Panc1 (cell line): ENCODE measurements at places on chromosomes 4 and X.

DNA sequence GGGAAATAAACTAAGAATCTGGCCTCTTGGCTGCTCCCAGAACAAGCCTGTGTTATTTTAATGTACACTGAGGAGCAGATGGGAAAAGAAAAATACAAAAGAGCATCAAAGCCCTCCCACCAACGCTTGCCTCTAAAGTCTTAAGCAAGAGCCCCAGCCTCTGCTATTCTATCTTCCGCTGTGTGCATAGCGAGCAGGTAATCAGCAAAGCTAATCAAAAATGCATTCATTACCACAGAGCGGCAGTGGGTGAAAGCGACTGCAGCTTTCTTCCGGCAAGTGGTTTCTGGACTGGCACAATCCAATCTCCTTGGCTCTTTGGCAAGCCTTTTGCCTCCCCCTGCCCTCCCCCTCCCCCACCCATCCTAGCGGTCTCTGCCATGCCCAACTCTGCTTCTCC is 13.5 kb upstream of the GRIA3 start:
- DNase-seq, result no peak

GRCh38 chrX:106397788-106398538 is 213.8 kb upstream of the RADX start:
- DNase-seq, result no peak

DNA sequence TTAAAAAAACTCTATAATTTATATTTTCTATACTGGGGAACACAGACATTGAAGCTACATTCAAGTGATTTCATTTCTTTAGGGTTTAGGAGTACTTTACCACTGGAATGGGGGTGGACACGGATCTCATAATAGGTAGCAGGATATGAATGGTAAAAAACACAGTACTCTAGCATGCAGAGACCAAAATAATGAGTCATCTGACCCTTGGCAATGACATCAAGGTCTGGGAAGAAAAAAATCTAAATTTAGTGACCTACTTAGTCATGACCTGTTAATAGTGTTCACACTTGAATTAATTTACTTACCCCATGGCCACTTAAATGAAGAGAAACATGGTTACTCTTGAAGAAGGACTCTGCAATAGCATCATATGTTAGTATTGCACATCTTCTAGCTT is 187.9 kb downstream of the EPHA5 start:
- DNase-seq, result no peak

DNA sequence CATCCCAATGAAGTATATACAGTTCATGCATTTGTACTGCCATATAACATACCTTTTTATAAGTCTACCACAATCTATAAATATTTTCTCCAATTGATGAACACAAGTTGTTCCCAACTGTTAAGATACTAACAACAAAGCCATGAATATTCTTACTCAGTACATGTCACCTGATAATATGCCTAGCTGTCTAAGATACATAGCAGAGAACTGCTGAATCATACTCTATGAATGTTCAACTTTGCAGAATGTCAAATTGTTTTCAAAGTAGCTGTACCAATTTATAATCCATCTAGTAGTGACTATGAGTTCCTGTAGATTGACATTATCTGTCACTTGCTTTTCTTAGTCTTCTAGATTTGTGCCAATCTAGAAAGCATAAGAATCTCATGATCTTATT is 84.9 kb downstream of the RAB28 start:
- no peak for DNase-seq

GRCh38 chrX:26414534-26414933 is 198.6 kb downstream of the MAGEB5 start:
- DNase-seq, result no peak

DNA sequence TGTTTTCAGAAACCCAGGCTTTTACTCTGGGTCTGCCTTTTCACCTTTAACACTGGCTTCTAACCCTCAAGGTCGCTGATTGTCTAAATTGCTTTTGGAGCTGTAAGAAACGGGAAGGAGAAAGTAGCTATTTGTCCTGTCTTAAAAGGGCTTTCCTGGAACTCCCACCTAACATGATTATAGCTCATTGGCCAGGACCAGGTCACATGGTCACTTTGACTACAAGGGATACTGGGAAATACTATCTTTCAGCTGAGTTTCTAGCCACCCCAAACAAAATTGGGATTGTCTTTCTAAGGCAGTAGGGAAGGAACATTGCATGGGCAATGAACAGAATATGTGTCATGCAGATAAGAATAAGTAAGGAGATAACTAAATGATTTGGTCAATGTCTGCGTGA is 106.7 kb upstream of the ARHGAP24 start:
- DNase-seq, result no peak

GRCh38 chr4:68865760-68866159 is 50.0 kb downstream of the UGT2B10 start:
- DNase-seq, result no peak

- DNase-seq, result no peak
These were observed 9.1 kb downstream of the FGFR3 start for GRCh38 chr4:1802151-1802715.

DNA sequence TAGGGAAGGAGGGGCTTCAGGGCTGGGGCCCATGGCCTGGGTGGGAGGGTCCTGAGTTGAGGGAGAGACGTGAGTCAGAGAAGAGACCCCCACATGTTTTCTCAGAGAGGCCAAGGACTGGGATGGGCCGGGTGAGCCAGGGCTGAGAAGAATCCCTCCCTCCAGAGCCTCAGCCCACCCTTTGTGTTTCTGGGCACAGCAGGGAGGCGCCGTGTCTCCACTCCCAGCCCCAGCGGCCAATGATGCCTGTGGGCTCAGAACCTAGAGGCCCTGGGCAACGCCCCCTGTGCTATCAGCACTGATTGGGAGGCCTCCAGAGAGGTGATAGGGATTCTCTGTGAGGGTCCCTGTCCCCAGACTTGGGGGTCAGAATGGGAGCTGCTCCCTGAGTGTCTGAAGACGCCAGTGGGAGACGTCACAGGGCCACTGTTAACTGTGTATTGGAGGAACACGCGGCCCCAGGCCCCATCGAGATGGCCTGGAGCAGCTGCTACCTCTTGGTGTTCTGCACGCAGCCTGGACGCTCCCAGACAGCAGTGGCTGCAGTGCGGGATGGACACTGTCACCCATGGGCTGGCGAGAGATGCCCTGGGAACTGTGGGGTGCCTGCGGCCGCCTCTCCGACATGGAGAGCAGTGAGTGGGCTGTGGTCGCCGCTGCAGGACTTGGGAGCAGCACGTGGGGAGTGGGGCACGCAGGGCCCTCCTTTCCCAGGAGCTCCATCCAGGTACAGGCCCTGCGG is 8.5 kb downstream of the FGFRL1 start:
- DNase-seq, result no peak

GRCh38 chr4:74408639-74409038 is 36.3 kb upstream of the AREG start:
- no peak for DNase-seq

DNA sequence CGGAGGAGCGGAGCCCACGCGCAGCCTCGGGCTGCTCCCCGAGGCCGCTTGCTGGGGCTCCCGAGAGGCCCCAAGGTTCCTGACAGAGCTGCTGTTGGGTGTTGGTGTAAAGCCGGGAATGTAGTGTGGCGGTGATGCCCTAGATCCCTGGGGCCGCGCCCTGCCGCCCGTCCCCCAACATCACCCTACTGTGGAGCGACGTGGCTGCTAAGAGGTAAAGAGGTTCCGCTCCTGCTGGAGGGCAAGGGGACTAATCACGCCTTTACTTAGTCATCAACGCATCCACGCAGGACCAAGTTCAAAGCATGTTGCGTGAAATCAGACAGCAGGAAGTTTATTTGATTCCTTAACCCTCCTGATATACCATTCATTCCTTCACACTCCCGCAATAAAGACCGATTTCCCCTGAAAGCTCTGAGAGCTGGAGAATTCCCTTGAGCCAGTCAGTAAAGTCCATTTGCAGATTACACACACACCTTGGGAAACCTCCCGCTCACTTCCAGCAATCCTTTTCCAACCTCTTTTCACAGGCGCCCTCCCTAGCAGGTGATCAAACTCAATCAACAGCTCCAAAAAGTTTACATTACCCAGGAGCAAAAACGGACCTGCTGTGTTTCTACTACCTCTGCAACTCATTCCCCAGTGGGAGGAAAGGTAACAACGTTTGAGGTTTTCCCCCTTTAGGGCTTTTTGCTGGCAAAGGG is 579 bp upstream of the GABRA2 start:
- DNase-seq, result no peak

DNA sequence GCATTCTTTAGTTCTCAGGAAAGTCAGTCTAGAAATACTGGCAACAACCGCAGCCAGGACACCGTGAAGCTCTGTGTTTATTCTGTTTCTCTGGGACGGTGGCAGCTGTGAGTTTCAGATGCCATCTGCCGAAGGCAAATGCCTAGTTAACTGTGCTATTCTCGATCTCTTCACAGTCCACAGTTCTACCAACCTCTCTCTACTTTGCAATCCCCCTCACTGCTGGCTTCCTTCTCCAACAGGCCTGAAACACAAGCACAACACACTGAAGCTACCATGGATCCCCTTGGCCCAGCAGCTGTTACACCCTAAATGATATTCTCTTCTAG is 118.8 kb downstream of the ZNF827 start:
- DNase-seq, result no peak

GRCh38 chr4:8515316-8516060 is 64.7 kb upstream of the GPR78 start:
- no peak for DNase-seq

DNA sequence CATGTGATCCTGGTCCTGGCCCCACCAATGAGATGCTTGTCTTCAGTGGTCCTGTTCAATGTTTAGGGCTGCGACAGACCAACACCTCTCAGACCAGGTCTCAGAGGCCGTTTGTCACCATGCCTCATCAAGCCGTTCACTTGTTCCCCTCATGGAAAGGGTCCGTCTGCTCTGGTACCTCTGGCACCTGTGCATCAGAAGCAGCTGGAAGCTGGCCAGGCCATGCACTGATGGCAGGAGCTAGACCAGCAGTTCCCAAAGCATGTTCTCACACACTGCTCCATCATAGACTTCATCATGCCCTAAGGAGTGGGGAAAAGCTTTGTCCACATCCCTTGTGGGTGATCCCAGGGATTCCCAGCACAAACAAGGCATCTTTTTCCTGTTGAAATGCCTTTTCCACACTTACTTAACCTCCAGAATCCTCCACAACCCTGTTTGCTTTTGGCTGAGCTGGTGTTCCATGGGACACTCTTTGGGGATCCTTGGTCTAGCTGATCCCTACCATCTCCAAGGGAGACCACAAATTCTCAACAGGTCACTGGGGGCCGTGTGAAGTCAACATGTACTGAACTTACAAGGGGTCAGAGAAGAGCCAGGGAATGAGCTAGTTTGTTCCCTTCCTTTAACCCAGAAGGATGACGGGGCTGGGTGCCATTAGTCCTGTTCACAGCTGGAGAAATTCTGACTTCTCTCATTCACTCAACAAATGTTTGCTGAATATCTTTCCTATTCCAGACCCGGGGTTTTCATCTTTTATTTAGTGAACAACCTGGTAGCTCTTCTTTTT is 21.8 kb downstream of the SH3TC1 start:
- DNase-seq, result no peak

GRCh38 chr4:123507376-123507775 is 110.8 kb downstream of the SPRY1 start:
- DNase-seq, result no peak

- DNase-seq, result no peak
These were observed 44.7 kb downstream of the EVC start for GRCh38 chr4:5755679-5756078.

DNA sequence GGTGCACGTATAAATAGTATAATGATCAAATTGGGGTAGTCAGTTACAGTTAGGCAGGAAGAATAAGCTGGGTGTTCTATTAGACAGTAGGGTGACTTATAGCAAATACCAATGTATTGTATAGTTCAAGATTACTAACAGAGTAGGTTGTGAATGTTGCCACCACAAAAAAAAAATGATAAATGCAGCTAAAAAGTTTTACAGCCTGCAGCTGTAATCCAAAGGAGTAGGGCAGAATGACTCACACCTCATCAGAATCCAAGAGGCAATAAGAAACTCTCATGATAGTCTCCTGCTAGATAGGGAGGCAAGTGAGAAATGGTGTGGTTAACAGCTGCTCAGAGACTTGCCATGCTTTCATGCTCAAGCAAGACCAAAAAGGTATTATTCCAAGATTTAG is 19.6 kb upstream of the TCEAL4 start:
- DNase-seq, result no peak

DNA sequence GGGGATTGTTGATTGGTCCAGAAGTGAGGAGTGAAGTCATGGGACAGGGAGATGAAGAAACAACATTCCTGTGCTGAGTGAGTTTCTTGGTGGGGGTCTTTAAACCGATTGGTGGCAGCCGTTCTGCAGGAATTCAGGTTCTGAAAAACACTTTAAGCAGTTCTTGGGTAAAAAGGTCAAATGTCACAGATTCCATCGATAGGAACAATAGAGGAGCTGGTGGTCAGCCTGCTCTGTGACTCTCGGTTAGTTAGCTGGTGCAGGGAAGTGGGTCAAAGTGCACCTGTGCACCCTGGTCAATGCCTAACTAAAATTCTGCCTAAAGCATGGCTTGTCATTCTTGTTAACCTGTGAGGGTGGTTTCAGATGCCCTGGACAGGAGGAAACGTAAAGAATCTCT is 34.6 kb upstream of the MGST2 start:
- DNase-seq, result no peak

- DNase-seq, result no peak
These were observed 32.5 kb upstream of the TLR2 start for GRCh38 chr4:153651587-153651986.

DNA sequence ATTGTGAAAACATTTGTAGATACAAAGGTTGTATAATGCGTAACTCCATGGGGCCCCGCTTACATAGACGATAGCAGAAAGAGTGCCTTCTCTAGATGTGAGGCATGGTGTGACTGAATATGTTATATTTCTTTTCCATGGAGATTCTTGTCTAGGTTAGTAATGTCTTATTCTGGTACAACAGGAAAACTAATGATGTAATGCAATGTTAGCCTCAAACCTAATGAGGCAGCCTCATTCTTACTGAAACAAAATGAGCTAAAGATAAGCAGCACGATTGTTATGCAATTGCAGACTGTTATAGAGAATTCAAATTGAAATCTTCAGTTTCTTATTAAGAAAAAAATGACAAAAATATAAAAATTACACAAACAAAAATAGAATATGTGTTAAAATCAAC is 171.1 kb upstream of the ANKRD50 start:
- no peak for DNase-seq

DNA sequence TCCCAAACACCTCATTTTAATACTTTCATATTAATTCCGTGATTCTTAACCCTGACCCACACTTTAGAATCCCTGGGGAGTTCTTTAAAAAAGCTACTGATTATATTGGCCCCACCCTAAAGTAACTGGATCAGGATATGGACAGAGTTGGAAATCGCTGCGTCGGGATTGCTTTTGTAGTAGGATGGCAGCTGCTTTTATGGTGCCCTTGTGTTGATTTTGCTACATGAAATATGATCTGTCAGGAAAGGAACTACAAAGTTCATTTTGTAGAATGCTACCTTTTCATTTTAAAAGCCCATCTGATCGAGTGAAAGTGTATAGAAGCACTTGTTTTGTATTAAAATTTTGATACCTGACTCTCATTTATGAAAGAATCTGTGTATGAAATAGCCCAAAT is 43.6 kb downstream of the TMEM131L start:
- DNase-seq, result no peak
